ENCODE measurements at places on chromosomes 6 and 20.

- DNase-seq: no peak
Observed at GRCh38 chr6:81857812-81858211, 105.3 kb upstream of the TENT5A start.

DNA sequence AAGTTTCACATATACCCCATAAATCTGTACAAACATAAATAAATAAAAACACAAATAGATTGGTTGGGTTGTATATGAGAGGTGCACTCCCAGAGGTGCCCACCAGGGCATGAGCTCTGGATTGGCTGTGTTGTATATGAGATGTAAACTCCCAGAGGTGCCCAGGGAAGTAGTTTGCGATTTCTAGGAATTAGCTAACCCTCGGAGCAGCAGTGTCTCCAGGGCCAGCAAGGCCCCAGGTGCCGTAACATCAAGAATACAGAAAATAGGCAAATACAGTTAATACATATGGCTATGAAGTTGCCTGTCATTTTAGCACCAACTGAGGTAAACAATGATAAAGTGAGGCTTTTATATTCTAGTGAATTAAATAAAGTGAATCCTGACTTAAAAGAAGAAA, 5.4 kb upstream of the GINM1 start:
- DNase-seq: peak; percentile 51

DNA sequence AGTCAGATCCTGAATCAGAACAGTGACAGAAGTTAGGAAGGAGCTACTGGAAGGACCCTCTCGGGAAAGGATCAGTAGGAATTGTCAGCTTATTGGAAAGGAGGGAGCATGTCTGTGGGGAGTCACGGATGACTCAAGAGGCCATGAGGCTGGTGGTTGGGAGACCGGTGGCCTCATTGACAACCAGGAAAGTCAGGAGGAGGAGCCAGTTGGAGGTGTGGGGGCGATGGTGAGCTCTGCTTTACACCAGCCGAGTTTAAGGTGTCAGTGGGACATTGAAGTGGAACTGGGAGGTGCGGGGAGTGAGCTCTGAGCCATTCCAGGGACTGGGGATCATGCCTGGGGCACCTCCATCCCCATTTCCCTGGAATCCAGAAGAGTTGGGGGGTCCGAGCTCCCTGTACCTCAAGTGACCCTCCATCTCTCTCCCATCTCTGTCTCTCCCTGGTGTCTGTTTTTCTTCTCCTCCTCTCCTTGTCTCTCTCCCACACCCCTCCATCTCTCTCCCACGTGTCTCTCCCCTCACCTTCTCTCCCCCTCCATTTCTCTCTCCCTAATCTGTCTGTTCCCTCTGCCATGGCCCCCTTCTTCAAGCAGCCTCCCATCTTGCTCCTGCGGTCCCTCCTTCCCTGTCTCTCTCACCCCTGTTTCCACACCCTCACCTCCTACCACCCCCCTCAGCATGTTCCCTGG, 14.3 kb upstream of the ZBTB9 start:
- DNase-seq: no peak

- DNase-seq: no peak
Observed at GRCh38 chr6:29566856-29567255, 7.3 kb upstream of the UBD start.

- peak; percentile 51 for DNase-seq
Observed at GRCh38 chr6:72382602-72383529, 239.0 kb upstream of the KCNQ5 start.

GRCh38 chr6:127514179-127514772, 4.9 kb downstream of the MTCL3 start:
- no peak for DNase-seq

DNA sequence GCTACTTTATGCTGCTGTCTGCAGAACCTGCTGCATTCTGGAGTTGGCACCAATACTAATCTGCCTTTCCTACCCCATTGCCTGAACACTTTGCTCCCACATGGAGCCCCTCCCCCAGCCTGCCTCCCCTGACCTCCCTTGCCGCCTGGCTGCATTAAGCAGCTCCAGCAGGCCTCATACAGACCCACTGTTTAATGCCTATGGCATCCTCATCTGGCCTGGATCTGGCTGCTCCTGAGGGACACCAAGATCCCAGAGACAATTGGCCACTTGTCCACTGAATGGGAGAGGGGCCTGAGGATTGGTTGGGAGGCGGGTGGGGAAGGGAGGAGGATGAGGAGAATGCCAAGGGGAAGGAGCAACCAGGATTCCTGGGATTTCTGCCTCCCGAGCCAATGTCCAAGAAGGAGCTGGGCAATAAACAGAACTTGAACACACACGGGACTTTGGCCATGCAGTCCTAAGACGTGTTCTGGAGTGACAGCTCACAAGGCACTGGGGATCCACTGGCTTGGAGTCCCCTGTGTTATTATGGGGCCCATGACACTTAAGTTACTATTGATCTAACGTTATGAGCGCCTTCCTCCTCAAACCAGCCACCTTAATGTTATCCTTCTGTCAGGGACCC, 10.4 kb upstream of the KCNK5 start:
- DNase-seq: no peak

GRCh38 chr20:2865630-2866029, 7.7 kb upstream of the PTPRA start:
- no peak for DNase-seq
